ENCODE measurements at places on chromosomes 1 and 21.
A peak's percentile ranks its signal among the peaks of the same experiment; 100 is the strongest.

GRCh38 chr1:57489358-57490036, 65.6 kb upstream of the DAB1 start:
- peak; percentile 88 for DNase-seq

DNA sequence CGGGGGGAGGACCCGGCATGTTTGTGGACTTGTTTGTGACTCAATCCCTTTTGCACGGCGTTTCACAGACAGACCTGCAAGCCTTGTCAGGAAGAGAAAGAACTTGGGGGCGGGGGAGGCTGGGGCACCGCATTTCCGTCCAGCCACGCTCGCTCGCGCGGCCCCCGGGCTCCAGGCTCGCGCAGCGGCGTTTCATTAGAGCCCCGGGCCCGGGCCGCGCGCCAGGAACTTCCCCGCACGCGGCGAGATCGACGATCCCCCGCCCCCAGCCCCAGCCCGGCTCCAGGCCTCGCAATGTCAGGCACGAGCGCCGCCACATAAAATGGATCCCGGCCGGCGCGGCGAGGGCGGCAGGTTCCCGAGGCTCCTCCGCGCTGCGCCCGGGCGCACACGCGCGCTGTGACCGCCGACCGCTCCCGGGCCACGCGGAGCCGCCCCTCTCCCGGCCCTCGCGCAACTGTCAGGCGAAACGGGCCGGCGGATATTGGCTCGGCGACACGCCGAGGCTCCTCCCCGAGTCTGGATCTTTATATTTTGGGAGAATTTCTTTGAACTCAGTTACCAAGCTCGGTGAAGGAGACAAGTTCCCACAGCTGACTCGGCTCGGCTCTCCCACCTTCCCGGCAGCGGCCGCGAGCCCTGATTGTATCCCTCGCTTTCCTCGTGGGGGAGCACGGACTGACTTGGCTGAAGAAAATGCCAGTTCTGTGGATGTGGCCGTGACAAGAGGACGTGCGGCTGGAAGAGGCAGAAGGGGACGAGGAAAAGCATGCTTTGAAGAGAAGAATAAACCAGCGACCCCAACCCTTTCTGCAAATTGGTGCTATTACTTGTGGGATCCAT, at the start of gene KIF26B:
Gene KIF26B, plus strand, starts transcription at position 557 of the 843 bp plus-strand sequence. CDS start 440 bp downstream, outside the sequence.
- DNase-seq, result peak; percentile 63

GRCh38 chr1:116764466-116764898, 10.3 kb downstream of the CD2 start:
- no peak for DNase-seq

GRCh38 chr21:21046063-21046462, 47.9 kb downstream of the NCAM2 start:
- no peak for DNase-seq

DNA sequence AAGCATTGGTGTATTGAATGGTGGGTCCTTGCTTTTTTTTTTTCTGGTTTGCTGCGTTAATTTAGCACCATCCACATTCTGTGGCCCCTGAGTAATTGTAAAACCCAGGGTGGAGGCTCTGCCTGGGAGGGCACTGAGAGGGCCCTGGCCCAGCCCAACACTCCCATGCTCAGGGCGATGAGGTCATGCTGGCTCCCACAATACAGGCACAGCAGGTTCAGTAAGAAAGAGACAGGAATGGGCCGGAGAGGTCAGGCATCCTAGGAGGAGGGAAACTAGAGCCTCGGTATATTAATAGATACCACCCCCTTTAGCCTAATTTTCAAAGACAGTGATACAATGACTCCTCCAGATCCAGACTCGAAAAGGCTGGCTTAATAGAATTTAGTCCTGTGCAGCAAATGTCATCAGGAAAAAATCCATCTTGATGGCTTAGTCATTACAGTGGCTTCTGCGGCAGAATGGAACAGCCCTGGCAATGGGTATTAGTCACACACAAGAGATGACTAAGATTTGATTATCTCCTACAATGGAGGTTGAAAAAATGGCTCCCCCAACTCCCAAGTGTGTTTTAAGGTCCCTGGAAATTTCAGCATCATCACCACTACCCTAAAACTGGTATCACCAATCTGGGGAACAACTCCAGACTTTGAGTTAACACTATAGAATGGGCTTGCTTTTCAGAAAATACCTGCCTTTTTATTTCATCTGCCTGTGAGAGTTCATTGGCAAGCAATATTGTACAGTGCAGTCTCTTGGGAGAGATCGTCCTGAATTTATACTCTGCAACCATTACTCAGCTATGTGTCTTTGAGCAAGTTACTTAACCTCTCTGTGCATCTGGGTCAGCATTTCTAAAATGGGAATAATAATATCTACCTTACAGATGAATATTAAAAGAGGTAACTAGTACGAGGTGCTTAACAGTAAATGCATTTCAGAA, 43.9 kb upstream of the LYST start:
- DNase-seq, result peak; percentile 98

DNA sequence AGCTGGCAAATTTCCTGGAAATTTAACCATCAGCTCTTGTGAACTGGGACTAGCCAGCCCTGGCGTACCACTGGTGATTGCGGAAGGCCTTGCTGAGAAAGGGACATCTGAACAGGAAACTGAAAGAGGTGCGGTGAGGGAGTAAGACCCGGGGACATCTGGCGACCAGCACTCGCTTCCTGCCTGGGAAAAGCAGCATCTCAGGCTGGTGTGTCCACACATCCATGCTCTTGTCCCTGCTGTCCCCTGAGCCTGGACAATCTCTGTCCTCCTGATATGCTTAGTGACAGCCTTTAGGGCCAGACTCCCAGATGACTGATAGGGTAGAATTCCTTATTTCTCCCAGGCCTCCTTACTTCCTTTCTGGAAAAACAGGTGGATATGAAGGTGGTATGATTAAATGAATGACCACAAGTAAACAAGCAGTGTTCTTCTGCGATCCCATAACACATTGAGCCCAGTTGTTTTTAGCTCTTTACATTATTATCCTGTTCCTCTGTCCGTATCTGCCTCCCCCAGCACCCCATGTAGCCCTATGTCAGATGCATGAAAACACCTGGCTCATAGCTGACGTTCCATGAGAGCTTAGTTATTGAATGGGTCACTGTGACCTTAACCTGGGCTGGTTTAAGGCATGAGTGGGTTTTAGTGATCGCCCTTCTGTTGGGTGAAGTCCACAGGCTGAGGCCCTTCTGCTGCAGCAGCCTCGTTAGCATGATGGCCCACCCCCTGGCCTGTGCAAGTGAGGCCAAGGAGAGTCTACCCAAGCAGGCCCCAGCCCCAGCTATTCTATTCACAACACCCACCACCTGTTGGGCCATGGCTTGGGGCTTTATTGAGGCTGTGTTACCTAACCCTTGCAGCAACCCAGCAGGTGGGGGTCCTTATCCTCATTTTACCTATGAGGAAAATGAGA, 76.1 kb upstream of the GADD45A start:
- DNase-seq, result no peak

DNA sequence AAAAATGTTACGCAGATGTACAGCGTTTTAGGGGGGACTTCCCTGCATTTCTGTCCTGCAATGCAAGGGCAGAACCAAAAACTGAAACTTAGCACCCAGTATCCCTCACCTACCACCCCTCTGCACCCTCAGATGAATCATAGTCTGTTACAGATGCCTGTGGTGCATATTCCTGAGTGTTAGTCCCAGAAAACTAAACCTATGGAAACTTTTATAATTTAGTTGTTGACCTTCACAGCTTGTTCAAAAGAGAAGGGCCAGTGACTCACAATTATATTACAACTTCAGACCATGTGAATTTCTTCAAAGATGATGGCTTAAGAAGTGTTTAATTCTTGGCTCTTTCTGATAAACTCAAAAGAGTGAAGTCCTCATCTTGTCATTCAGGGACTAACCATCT, 5.8 kb downstream of the PTGER3 start:
- DNase-seq, result no peak

DNA sequence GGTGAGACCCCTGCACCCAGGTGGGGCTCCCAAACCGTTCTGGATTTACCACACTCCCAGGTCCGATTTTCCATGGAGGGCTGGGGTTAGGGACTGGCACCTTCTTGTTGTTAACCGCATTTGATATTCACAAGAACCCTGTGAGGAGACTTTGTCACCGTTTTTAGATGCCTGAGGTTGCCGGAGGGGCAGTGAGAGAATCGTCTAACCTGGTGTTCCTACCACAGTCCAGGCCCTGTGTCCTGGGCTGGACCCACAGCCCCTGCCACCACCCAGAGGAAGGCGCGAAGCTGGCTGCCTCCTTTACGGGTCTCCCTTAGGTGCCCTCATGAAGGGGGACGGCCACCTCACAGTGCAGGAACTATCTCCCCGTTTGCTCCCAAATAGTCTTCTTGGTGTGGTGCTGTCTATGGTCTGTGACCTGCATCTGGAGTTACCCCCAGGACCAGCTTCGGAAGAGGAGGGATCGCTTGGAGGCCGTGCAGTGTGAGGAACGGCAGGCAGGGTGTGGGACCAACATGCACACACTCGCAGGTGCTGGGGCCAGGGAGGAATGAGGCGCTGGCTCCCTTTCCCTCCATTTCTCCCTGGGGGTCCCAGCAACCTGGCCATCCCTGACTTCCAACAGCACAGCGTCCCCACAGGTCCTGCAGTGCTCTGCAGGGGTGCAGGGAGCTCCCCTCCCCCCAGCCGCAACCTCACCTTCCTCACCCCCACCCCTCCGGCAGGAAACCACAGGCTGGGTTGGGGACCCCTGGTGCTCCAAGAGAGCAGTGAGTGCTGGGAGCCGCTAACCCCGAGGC, 7.0 kb downstream of the SIM2 start:
- no peak for DNase-seq

DNA sequence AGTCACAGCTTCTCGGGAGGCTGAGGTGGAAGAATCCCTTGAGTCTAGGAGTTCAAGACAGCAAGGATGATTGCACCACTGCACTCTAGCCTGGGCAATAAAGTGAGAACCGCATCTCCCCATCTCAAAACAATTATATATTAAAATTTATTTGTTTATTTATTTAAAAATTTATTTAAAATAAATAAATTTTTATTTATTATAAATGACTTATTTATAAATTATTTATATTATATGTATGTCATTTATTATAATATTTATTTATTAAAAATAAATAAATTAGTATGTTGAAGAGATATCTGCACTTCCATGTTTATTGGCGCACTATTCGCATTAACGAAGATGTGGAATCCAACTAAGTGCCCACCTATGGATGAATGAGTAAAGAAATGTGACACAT, 683.2 kb upstream of the BRINP3 start:
- DNase-seq, result no peak

GRCh38 chr1:2969011-2969844, 52.0 kb upstream of the ACTRT2 start:
- no peak for DNase-seq

GRCh38 chr1:119226321-119226720, 85.9 kb upstream of the WARS2 start:
- no peak for DNase-seq

- no peak for DNase-seq
These were observed 81.1 kb upstream of the TIAM1 start for GRCh38 chr21:31425138-31425537.

DNA sequence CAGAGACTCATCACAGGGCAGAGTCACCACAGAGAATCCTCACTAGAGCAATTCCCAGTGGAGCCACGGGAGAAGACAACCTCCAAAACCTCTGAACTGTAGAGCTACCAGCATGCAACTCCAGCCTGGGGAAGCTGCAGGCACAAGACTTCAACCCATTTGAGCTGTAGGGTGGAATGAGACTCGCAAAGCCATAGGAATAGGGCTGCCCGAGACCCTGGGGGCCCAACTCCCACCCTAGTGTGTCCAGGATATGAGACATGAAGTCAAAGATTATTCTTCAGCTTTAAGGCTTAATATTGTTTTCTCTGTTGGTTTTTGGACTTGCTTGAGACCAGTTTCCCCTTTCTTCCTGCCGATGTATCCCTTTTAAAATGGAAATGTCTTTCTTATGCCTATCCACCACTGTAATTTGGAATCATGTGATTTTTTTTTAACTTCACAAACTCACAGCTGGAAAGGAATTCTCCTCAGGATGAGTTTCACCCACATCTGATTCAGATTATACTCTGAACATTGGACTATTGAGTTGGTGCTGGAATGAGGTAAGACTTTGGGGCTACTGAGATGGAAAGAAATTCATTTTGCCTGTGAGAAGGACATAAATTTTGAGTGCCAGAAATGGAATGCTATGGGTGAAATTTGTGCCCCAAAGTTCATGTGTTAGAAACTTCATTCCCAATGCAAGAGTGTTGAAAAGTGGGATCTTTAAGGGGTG, 59.6 kb upstream of the ST6GALNAC5 start:
- no peak for DNase-seq

DNA sequence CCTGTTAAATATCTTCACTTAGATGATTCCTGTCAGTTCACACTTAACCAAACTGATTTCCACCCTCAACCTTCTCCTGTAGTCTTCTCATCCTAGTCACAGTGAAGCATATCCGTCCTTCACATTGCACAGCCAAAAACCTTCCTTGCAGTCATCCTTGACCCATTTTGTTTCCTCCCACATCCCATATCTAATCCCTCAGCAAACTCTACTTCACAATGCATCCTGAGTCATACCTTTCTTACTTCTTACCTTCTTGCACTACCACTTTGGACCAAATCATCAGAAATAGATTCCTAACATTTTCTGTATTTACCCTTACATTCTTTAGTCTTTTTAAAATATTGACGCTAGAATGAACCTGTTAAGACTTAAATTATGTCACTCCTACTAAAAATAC, 86.9 kb downstream of the OLFML2B start:
- no peak for DNase-seq

DNA sequence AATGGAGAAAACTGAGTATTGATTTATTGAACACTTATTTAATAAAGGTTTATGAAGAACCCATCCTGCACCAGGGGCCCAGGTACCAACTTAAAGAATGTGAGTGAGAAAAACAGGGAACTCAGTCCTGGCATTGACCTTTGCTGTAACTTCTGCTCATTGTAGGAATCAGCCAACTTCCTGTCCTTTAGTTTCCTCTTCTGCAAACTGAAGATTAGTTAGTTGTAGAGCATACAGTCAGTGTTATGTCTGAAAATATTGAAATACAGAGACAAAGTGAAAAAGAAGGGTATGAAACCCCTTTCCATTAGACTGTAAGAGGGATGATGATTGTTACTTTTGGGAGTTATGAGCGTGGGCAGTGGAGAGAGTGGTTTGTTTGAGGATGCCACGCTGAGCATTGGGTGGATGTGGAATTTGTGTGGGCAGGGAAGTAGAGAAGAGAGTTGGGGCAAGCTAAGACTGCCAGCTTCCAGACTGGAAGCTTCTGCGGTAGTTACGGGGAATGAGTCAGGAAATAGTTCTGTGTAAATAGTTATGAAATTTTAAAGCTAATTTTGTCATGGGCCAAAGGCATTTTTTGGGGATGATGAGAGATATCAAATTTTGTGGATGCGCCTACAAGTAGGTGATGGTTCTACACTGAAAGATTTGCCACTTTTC, 89.2 kb downstream of the GPR88 start:
- DNase-seq, result peak; percentile 91

GRCh38 chr21:37073417-37074196, 553 bp downstream of the TTC3 start:
- peak; percentile 56 for DNase-seq

DNA sequence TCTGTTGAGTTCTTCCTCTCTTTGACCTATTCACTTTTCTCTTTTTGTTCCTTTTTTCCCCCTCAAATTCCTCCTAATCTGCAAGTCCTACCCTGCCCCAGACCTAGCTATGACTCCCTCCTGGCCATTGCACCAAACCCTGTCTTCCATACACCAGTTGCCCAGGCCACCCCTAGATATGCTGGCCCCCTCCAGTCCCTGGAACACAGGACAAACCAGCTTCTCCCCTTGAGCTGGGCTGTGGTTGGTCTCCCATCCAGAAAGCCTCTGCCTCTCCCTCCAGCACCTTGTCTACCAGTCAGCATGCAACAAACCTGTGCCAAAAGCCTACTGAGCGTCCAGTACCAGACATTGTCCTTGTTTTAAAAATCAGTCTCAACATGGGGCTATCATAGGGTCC, 59.4 kb downstream of the ELK4 start:
- no peak for DNase-seq

GRCh38 chr1:75991497-75992114, 59.4 kb upstream of the ASB17 start:
- DNase-seq, result peak; percentile 62
